ENCODE measurements at places on chromosomes 7 and 10. TPM values are rescaled to one million over a fixed set of nuclear protein-coding genes. Genes with fewer than 3 reads are reported as not detected.

The PON1 gene
- not detected for total RNA-seq

The LRCH4 gene
- total RNA-seq, result 113 TPM

The SLC37A3 gene
- total RNA-seq, result 15.0 TPM

The SCIN gene
- not detected for total RNA-seq

The CLRN3 gene
- total RNA-seq, result not detected

DNA sequence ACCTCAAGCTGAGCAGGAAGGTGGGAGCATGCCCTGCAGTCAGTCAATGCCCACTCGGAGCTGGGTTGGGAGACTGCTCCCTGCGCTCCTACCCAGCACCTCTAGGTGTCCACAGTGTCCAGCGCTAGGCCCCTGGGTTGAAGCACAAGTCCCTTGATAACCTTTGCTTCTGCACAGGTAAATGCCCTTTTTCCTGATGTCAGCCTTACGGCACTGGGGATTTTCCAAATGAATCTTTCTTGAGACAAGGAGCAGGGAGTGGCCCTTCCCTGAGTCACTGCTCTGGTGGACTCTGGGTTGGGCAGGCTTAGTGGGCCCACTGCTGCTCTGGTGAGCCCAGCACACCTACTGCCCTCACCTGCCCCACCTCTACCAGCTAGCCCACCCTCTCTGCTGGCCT is 61.9 kb upstream of the OPN4 start:
- H3K27me3 ChIP-seq, result no peaks in the 10 kb centered on the region
- no peak overlapping the region for H3K27ac ChIP-seq
- peak; percentile 47 for DNase-seq
- no peaks in the 10 kb centered on the region for H3K4me1 ChIP-seq

- H3K36me3 ChIP-seq, result no peaks in the 10 kb centered on the region
- H3K4me1 ChIP-seq, result no peaks in the 10 kb centered on the region
- DNase-seq, result peak; percentile 74
- no peaks in the 10 kb centered on the region for H3K27me3 ChIP-seq
- H3K4me3 ChIP-seq, result no peak overlapping the region
- peak overlapping the region; percentile 54 for H3K27ac ChIP-seq
Observed at GRCh38 chr10:114504769-114505579, 100.7 kb upstream of the AFAP1L2 start.

DNA sequence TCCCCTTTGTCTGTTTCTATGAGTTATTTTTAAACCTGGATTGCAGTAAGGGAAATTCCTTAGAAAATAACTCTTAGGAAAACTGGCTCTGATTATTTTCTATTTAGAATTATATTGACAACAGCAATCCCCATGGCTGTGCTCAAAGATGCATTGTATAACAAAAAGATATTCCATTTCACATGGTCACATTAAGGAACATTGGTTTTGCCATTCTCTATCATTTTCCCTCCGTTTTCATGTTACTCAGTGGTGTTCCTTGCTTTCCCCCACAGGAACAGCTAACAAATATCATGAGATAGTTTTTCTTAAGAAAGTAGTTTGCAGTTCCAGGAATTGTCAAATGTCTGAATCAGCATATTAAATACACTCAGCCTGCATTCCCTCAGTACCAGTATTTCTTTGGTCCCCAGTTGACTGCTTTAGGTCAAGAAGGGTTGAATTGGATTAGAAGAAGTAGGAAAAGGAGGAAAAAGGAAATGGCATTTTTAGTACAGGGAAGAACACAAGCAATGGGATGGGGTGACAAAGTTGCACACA is 436.7 kb downstream of the TNS3 start:
- H3K36me3 ChIP-seq, result no peaks in the 10 kb centered on the region
- no peaks in the 10 kb centered on the region for H3K27me3 ChIP-seq
- H3K27ac ChIP-seq, result no peak overlapping the region
- DNase-seq, result no peak

- no peaks in the 10 kb centered on the region for H3K4me1 ChIP-seq
- no peak overlapping the region for H3K27ac ChIP-seq
- no peaks in the 10 kb centered on the region for H3K27me3 ChIP-seq
- DNase-seq, result no peak
- no peak overlapping the region for H3K4me3 ChIP-seq
- H3K36me3 ChIP-seq, result no peaks in the 10 kb centered on the region
Observed at GRCh38 chr10:93088466-93088865, 14.8 kb downstream of the CYP26A1 start.

DNA sequence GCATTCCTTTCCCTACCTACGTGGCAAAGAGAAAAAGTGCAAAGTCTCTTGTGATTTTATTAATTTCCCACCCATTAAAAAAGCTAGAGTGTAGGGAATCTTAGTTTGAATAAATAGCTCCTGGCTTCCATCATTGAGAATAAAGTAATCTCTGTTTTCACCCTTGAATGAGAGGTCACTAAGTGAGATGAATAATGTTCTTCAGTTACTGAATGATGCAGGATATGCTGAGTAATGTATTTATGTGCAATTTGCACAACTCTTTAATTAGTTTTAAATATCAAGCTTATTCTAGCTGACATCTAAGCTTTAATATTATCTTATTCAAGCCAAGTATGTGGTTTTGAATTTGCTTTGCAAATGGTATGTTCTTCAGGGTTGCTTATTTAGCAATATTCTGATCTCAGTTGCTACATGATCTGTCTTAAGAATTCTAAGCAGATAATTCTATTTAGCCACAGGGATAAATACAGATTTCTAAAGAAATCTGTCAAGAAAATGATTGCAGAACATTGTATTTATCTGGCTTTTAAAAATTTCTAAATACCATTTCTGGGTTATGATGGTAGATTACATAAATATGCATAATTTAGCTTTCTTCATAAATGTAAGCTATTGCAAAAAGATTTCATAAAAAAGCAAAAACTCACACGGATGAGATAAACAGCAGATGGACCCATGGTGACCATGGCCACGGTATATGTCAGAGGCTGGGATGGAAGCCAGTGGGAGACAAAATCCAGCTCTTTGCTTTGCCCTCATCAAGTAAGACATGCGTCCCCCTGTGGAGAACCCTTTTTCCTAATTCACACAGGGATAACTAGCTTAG is 141.0 kb downstream of the MACC1 start:
- H3K4me1 ChIP-seq, result no peaks in the 10 kb centered on the region
- no peak overlapping the region for H3K27ac ChIP-seq
- no peaks in the 10 kb centered on the region for H3K36me3 ChIP-seq

- DNase-seq, result peak; percentile 81
- H3K4me3 ChIP-seq, result no peak overlapping the region
- H3K36me3 ChIP-seq, result no peaks in the 10 kb centered on the region
- H3K27me3 ChIP-seq, result peaks cover 25% of the 10 kb centered on the region
- peak overlapping the region; percentile 68 for H3K27ac ChIP-seq
- peaks cover 8% of the 10 kb centered on the region for H3K4me1 ChIP-seq
Observed at GRCh38 chr10:101052285-101052684, 9.5 kb upstream of the KAZALD1 start.

DNA sequence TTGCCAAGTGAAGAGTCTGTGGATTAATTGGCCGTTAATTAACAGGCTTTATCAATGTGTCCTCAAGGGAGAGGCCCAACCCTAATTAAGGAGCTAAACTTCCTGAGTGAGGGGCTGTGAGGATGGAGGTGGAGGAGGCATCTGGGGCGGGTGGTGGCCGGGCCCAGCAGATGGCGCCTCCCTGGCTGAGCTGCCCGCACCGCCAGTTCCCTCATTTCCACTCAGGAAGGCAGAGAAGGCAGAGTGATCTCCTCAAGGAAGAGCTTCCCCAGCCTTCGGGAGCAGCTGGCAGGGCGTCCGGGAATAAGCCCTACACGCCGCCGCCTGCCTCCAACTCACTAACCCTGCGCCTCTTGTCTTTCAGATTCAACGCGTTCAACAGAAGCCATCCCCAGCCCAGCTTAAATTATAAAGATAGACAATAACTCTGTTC is 112.2 kb downstream of the CYTH3 start:
- H3K27me3 ChIP-seq, result no peaks in the 10 kb centered on the region
- no peak overlapping the region for H3K4me3 ChIP-seq
- H3K36me3 ChIP-seq, result peaks cover 45% of the 10 kb centered on the region
- peak overlapping the region; percentile 96 for H3K27ac ChIP-seq
- DNase-seq, result no peak

DNA sequence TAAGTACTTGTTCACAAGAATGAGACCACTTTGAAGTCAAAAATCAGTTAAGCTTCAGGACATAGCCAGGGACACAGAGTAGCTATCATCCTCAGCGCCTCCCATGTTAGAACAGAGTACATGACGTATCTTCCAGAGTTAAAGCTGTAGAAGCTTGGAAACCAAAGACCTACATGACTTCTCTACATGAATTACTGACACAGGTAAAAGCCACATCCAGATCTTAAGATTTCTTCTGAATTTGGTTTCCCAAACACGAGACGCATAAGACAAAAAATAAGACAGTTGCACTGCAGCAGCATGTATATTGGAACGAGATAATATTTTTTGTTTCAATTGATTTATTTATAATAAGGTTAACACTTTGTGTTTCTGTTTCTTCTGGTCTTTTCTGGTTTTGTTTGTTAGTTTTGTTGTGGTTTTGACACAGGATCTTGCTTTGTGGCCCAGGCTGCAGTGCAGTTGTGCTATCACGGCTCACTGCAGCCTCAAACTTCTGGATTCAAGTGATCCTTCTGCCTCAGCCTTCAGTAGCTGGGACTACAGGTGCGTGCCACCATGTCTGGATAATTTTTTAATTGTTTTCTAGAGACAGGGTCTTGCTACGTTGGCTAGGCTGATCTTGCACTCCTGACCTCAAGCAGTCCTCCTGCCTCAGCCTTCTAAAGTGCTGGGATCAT is 10.2 kb upstream of the EPC1 start:
- H3K27ac ChIP-seq, result no peak overlapping the region
- no peaks in the 10 kb centered on the region for H3K27me3 ChIP-seq
- no peaks in the 10 kb centered on the region for H3K4me1 ChIP-seq
- DNase-seq, result no peak
- no peak overlapping the region for H3K4me3 ChIP-seq

Data from ascending aorta (tissue), 2 donors.